ENCODE measurements at places on chromosomes 2 and 18.

GRCh38 chr2:43542285-43542933 lies 53.4 kb downstream of the THADA start:
- H3K27ac ChIP-seq: no peak overlapping the region
- no peak for DNase-seq
- no peaks in the 10 kb centered on the region for H3K4me1 ChIP-seq
- H3K4me3 ChIP-seq: no peak overlapping the region

GRCh38 chr2:229446350-229446749 lies 175.3 kb upstream of the PID1 start:
- H3K36me3 ChIP-seq: no peaks in the 10 kb centered on the region

DNA sequence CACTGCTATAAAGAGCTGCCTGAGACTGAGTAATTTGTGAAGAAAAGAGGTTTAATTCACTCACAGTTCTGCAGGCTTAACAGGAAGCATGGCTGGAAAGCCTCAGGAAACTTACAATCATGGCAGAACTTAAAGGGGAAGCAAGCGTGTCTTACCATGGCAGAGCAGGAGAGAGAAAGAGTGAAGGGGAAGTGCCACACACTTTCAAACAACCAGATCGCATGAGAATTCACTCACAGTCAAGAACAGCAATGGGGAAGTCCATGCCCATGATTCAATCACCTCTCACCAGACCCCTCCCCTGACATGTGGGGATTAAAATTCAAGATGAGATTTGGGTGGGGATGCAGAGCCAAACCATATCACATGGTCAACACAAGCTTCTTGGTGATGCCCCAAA lies 34.7 kb upstream of the CDK5R2 start:
- no peaks in the 10 kb centered on the region for H3K4me1 ChIP-seq
- no peak overlapping the region for H3K4me3 ChIP-seq
- H3K27ac ChIP-seq: no peak overlapping the region
- DNase-seq: no peak
- H3K36me3 ChIP-seq: no peaks in the 10 kb centered on the region
- no peaks in the 10 kb centered on the region for H3K27me3 ChIP-seq

GRCh38 chr2:231709981-231710798 lies 1.9 kb downstream of the PTMA start:
- H3K27me3 ChIP-seq: no peaks in the 10 kb centered on the region
- H3K4me3 ChIP-seq: peak overlapping the region; percentile 91
- peaks cover 7% of the 10 kb centered on the region for H3K36me3 ChIP-seq
- H3K4me1 ChIP-seq: peaks cover 13% of the 10 kb centered on the region

- peak overlapping the region; percentile 89 for H3K4me3 ChIP-seq
- DNase-seq: peak; percentile 59
- H3K36me3 ChIP-seq: no peaks in the 10 kb centered on the region
- H3K27me3 ChIP-seq: no peaks in the 10 kb centered on the region
These were observed 767 bp downstream of the RHOB start for GRCh38 chr2:20447437-20448245.

DNA sequence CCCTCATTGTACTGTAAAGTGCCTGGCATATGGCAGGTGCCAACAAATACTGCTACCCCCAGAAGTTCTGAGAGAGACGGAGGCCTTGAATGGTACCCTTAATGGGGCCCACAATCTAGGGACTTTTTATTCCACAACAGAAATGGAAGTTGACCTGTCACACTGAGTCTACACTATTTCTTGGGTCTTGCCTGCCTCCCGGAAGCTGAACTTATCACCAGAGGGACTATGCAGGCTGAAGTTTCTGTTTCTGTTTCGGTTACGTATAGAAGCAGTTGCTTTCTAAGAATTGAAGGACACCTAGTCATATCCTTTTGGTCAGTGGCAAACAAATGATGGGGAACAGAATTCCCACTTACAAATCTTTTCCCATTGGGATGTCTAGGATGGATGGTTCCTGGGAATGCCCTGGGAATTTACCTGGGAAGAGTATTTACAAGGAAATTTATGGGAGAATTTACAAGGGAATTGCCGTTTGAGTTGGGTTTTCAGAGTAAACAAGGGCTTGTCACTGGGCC lies 74.2 kb downstream of the HS1BP3 start:
- H3K27ac ChIP-seq: peak overlapping the region; percentile 5
- H3K4me1 ChIP-seq: no peaks in the 10 kb centered on the region
- no peaks in the 10 kb centered on the region for H3K27me3 ChIP-seq
- H3K4me3 ChIP-seq: no peak overlapping the region
- DNase-seq: peak; percentile 38
- H3K36me3 ChIP-seq: no peaks in the 10 kb centered on the region

DNA sequence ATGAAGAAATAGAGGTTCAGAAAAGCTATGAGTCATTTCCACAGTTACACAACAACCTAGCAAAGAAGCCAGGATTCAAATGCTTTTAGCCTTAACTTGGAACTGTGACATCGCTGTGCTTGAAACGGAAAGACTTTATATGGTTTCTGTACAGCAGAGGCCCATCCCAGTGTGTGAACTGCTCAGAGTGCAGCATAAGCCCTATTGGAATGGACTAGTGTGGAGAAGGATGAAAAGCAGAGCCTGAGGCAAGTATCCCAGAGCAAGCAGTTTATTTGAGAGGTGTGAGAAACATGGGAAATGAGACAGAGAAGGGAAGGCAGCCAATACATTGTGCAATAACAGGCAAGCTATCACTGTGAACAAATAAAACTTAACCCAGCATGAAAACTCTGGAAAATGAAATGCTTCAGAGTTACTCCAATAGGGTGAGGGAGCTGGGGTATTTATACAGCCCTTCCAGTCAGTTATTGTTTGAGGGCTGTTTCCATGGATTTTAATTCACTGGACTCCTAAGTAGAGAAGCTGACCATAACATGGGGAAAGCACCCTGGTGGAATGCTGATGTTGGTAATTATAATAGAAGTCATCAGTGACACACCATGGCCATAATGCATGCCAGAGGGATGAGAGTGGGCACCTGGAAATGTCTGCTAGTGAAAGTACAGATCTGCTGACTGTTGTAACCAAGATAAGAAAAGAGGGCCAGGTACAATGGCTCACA lies 254.0 kb upstream of the POU3F3 start:
- H3K36me3 ChIP-seq: no peaks in the 10 kb centered on the region
- no peaks in the 10 kb centered on the region for H3K4me1 ChIP-seq
- no peak for DNase-seq
- H3K4me3 ChIP-seq: no peak overlapping the region
- H3K27ac ChIP-seq: no peak overlapping the region

DNA sequence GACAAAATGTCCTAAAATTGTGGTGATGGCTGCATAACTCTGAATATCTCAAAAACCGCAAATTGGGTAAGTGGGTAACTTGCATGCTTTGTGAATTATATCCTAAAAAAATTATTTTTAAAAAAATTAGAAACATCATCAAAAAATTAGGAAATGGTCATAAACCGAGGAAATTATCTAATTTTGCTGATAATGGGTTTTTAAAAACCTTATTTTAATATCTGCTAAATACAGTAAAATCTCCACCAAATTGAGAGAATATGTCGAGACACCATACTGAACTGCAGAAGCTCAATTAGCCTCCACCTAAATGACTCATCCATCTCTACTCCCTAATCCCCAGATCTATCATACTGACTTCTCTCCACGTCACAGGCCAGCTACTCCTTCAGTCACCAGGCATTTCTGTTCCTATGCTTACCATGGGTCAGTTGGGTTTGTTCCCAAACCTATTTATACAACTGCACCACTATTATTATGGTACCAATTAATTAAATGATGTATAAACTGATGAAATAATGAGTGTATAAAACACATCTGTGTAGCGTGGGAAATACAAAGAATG lies 36.1 kb downstream of the SPIRE1 start:
- no peak for DNase-seq
- no peaks in the 10 kb centered on the region for H3K4me1 ChIP-seq
- H3K4me3 ChIP-seq: no peak overlapping the region

DNA sequence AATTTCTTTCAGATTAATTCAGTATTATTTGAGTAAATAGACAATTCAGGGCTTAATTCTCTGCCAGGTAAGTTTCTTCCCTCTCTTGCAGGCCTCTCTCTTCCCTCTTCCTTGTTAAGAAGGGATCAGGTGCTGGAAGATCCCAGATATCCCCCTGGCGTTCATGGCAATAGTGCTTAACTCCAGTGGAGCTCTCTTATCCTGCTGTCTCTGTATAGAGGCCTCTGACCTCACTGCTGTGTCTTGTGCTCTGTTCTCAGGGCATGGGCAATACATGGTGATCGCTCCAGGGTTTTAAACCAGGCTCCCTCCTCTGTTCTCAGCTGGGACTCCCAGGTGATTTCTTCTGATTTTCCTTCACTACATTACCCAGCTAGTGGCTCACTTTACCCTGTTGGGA lies 226.8 kb downstream of the MC4R start:
- H3K27me3 ChIP-seq: no peaks in the 10 kb centered on the region
- H3K4me3 ChIP-seq: no peak overlapping the region
- H3K27ac ChIP-seq: no peak overlapping the region
- no peak for DNase-seq
- H3K4me1 ChIP-seq: no peaks in the 10 kb centered on the region

- H3K4me3 ChIP-seq: no peak overlapping the region
- no peaks in the 10 kb centered on the region for H3K36me3 ChIP-seq
- H3K27me3 ChIP-seq: no peaks in the 10 kb centered on the region
- no peak for DNase-seq
These were observed 33.2 kb upstream of the NCOA1 start for GRCh38 chr2:24457696-24458386.

DNA sequence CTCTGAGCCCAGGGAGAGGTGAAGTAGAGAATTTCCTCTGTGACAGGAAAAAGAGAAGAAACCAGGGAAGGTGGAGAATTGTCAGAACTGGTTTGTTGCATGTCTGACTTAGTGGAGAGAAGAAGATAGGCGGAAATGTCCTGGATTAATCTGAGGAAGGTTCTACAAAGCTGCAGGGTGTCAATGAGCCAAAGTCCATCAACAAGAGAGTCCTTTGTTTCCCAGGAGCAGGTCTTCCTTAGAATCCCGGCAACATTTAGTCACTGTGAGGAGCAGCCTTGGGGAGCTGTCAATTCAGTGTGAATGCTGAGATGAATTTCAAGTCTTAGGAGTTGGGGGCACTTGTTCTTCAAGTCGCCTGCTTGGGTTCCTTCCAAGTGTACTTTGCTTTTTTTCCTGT lies 88.4 kb upstream of the CELF4 start:
- DNase-seq: no peak
- no peaks in the 10 kb centered on the region for H3K4me1 ChIP-seq
- no peaks in the 10 kb centered on the region for H3K36me3 ChIP-seq

DNA sequence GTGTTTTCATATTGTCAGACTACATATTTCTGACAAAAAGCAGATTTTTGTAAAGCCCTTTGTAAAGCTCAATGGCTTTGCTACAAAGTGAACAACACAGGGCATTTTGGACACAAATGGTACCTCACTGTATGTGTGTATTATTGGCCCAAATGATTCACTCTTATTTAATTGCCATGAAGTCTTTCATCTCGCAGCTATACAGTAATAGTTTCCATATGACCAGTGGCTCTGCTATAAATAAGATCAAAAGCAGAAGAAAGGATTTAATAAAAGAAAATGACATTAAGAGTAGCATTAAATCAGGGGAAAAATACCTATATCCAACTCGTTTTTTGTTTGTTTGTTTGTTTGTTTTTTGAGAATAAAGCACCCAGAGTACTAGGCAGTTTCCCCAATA lies 284.0 kb upstream of the CCDC68 start:
- H3K4me3 ChIP-seq: no peak overlapping the region
- no peaks in the 10 kb centered on the region for H3K4me1 ChIP-seq
- H3K36me3 ChIP-seq: no peaks in the 10 kb centered on the region
- DNase-seq: no peak
- H3K27me3 ChIP-seq: no peaks in the 10 kb centered on the region

DNA sequence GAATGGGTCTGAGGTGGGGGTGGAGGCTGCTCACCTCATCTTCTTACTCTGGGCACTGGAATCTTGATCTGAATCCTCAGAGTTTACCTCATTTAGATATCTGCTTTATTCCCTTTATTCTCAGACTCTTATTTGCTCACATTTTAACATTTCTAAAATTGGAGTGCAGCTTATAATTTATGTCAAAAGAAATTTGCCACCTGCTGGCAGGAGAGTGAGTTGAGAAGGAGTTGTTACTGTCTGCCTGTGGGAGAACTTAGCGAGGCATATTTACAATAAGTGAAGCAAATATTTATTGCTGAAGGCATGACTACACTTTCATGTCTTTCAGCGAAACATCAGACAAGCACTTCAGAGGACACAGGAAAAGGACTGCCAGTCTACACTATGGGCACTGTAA lies 16.4 kb upstream of the KIAA2012 start:
- H3K4me3 ChIP-seq: no peak overlapping the region
- H3K36me3 ChIP-seq: no peaks in the 10 kb centered on the region
- DNase-seq: no peak
- no peaks in the 10 kb centered on the region for H3K27me3 ChIP-seq

GRCh38 chr2:133458280-133458679 lies 110.0 kb downstream of the NCKAP5 start:
- no peak for DNase-seq
- no peaks in the 10 kb centered on the region for H3K4me1 ChIP-seq
- no peak overlapping the region for H3K4me3 ChIP-seq
- no peak overlapping the region for H3K27ac ChIP-seq
- no peaks in the 10 kb centered on the region for H3K27me3 ChIP-seq
- H3K36me3 ChIP-seq: no peaks in the 10 kb centered on the region

GRCh38 chr18:21167641-21168377 lies 56.2 kb upstream of the ROCK1 start:
- no peaks in the 10 kb centered on the region for H3K27me3 ChIP-seq
- no peaks in the 10 kb centered on the region for H3K36me3 ChIP-seq
- DNase-seq: peak; percentile 59
- H3K4me3 ChIP-seq: no peak overlapping the region

DNA sequence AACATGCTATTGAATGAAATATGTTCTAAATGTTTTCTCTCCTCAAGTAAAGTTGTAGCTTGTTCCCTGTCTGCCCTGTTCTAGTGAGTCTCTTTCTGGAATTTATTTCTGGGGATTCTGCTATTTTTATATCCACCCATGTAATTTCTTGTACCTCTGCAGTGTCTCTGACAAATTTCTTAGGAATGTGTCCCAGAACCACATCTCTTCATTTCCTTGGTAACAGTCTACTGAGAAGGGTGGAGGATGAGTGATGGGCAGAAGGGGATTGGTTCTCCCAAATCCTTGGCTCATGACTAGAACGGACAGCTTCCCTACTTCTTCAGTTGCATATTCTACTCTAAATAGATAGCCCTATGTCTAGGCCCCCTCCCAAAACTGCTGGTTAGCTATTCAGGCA lies 490.6 kb upstream of the LINC00305 start:
- no peak overlapping the region for H3K4me3 ChIP-seq
- no peak overlapping the region for H3K27ac ChIP-seq
- H3K4me1 ChIP-seq: no peaks in the 10 kb centered on the region
- no peak for DNase-seq
- H3K27me3 ChIP-seq: no peaks in the 10 kb centered on the region

DNA sequence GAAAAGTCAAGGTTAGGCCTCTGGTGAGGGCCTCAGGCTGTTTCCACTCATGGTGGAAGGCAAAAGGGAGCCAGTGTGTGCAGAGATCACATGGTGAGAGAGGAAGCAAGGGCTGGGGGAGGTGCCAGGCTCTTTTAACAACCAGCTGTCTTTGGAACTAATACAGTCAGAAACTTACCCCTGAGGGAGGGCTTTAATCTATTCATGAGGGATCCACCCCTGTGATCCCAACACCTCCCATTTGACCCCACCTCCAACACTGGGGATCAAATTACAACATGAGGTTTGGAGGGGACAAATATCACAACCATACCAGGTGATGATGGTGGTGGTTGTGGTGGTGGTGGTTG lies 10.9 kb downstream of the POLI start:
- H3K27ac ChIP-seq: no peak overlapping the region
- H3K36me3 ChIP-seq: no peaks in the 10 kb centered on the region
- H3K27me3 ChIP-seq: no peaks in the 10 kb centered on the region
- no peak for DNase-seq
- no peaks in the 10 kb centered on the region for H3K4me1 ChIP-seq

GRCh38 chr2:85905187-85905666 lies 16.4 kb upstream of the ST3GAL5 start:
- H3K27me3 ChIP-seq: no peaks in the 10 kb centered on the region
- H3K4me3 ChIP-seq: no peak overlapping the region
- H3K36me3 ChIP-seq: no peaks in the 10 kb centered on the region
- no peak for DNase-seq
- no peak overlapping the region for H3K27ac ChIP-seq

All from colonic mucosa (tissue), 4 donors.